ENCODE measurements at places on chromosomes 4 and X. TPM values are rescaled to one million over a fixed set of nuclear protein-coding genes. Genes with fewer than 3 reads are reported as not detected.

Gene HTR2C
- not detected for total RNA-seq

Gene ASB11
- total RNA-seq, result not detected

Gene SRD5A3
- 9.7 TPM for total RNA-seq

Gene ZNF185
- 7.9 TPM for total RNA-seq

Gene PABPC1L2A
- total RNA-seq, result not detected

Gene TEX11
- total RNA-seq, result not detected

Gene AWAT1
- not detected for total RNA-seq

Gene C4orf36
- total RNA-seq, result 0.93 TPM

Gene MTNR1A
- not detected for total RNA-seq

Gene SPANXD
- total RNA-seq, result not detected

Gene MAB21L2
- not detected for total RNA-seq

Gene FATE1
- not detected for total RNA-seq

Gene PLXNB3
- total RNA-seq, result 16.8 TPM

Gene KIF4A
- total RNA-seq, result 0.37 TPM

Gene PNPLA4
- total RNA-seq, result 12.4 TPM

Gene DLG3
- total RNA-seq, result 19.4 TPM

Gene KCNIP4
- total RNA-seq, result not detected

Gene SLC2A9
- 8.4 TPM for total RNA-seq

Gene PASD1
- total RNA-seq, result not detected

Gene RIBC1
- 0.19 TPM for total RNA-seq

Gene SSX1
- total RNA-seq, result not detected

Gene HSFX1
- 1.4 TPM for total RNA-seq

Gene CYTL1
- 0.81 TPM for total RNA-seq

Gene PABPC5
- 3.5 TPM for total RNA-seq

Gene DMD
- 132 TPM for total RNA-seq

Gene RAI2
- 32.5 TPM for total RNA-seq

Gene SHROOM3
- total RNA-seq, result 71.4 TPM

Gene COL4A6
- 2.3 TPM for total RNA-seq

Gene CYP2U1
- total RNA-seq, result 12.2 TPM

Gene NLRP2B
- total RNA-seq, result not detected

Gene MBNL3
- total RNA-seq, result 9.4 TPM

Gene RNF150
- total RNA-seq, result 26.6 TPM

Gene IL9R
- 0.83 TPM for total RNA-seq

Gene RHOXF1
- not detected for total RNA-seq

Gene CACNA1F
- 0.09 TPM for total RNA-seq

Gene XAGE2
- not detected for total RNA-seq

Gene LRCH2
- total RNA-seq, result 8.4 TPM

Gene CHRDL1
- total RNA-seq, result 107 TPM

Gene SLITRK4
- total RNA-seq, result 4.2 TPM

Gene MAP7D2
- 0.10 TPM for total RNA-seq

Gene SYTL4
- 10.6 TPM for total RNA-seq

Data from posterior vena cava (tissue), 2 donors.